Type B pancreatic cell (in vitro differentiated cells): ENCODE measurements at places on chromosomes 5 and 9.

DNA sequence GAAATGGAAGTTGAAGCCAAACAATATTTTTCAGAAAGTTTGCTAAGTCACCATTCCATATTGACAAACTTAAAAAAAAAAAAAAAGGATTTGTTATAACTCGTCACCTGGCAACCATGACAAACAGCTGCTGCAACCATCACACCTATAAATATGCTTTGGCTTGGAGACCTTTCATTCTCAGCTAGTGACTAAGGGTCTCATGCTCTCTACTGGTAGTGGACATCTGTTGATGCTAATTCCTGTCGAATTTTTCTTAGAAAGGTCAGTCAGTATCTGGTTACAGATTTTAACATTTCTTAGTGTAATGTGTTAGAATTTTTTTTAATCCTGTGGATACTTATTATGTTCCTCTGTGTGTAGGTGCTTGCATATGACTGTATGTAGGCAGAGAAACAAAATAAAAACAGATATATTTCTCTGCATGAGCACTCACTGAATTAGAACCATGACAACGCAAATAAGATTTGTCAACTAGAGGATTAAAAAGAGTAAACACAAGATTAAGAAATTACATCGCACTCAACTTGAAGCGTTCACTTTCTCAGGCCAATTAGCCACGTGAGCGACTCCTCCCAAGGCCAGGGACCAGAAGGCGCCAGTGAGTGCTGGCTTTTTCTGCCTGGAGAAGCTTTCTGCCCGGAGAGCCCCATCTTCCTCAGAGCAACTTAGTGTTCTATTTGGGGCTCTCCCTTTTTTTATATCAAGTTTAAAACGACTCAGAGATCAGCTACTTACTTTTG lies 27.0 kb upstream of the ZNF622 start:
- DNase-seq = no peak

GRCh38 chr5:81400375-81400774 lies 6.4 kb upstream of the ACOT12 start:
- DNase-seq = no peak

DNA sequence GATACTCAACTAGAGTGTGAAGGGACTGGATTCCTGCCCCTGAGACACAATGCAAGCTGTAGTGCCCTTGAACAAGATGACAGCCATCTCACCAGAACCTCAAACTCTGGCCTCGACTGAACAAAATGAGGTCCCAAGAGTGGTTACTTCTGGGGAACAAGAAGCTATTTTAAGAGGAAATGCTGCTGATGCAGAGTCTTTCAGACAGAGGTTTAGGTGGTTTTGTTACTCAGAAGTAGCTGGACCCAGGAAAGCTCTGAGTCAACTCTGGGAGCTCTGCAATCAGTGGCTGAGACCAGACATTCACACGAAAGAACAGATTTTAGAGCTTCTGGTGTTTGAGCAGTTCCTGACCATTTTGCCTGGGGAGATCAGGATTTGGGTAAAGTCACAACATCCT lies 2.4 kb downstream of the ZNF483 start:
- DNase-seq = no peak

GRCh38 chr5:173970878-173971650 lies 17.9 kb upstream of the C5orf47 start:
- DNase-seq = no peak
